Esophagus mucosa (tissue), 1 donor: ENCODE measurements at places on chromosomes 6 and 20. TPM values are rescaled to one million over a fixed set of nuclear protein-coding genes. Genes with fewer than 3 reads are reported as not detected.

HAO1 gene
- not detected for total RNA-seq

SASH1 gene
- total RNA-seq, result 65.2 TPM

FAM217A gene
- total RNA-seq, result not detected

ACTR5 gene
- 6.0 TPM for total RNA-seq

ZC2HC1B gene
- total RNA-seq, result not detected

GRCh38 chr6:12844284-12845223 lies 128.0 kb downstream of the PHACTR1 start:
- no peak for ATAC-seq

DNA sequence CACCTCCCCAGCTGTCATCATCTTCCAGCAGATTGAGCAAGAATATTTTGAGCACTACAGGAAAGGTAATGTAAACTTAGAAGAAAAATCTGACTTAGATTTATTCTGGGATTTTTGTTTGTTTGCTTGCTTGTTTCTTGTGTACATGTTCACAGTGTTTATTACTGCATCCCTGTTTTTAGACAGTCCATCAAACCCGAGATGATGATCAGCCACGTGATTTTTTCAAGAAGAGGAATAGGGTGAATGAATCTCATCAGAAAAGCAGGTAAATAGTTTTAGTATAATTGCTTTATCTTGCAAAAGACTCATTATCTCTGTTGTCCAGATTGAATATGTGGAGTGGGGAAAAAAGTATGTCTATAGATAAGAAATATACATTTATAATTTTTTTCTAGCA lies 2.1 kb downstream of the FAM217B start:
- ATAC-seq, result no peak

- no peak for ATAC-seq
Observed at GRCh38 chr20:53502820-53503219, 90.8 kb downstream of the ZNF217 start.

DNA sequence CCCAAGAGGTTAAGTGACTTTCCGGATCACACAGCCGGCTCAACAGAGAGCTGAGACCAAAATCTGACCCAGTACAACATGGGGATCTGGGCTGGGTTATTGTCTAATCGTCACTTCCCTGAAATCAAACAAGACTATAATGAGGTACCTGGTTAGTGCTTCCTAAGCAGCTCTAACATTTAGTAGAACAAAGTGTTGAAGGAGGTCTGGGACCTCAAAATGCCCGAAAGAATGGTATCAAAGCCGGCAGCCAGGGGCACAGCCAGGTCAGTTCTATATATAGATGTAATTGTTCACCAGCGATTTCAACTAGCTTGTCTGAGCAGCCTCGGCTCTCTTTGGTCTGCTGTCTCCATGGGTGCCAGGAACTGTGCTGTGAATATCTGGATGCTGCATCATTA lies 245.5 kb upstream of the ECI2 start:
- ATAC-seq, result no peak

GRCh38 chr6:161561908-161562307 lies 288.0 kb upstream of the AGPAT4 start:
- no peak for ATAC-seq

GRCh38 chr20:2124564-2125213 lies 23.1 kb downstream of the STK35 start:
- ATAC-seq, result no peak

GRCh38 chr6:168583821-168584220 lies 142.8 kb downstream of the SMOC2 start:
- no peak for ATAC-seq

GRCh38 chr6:13328076-13328874 lies at the start of gene TBC1D7:
TBC1D7 (minus strand) TSS chr6:13328537; CDS start chr6:13326898, 1,639 bp downstream.
- peak; percentile 97 for ATAC-seq

- no peak for ATAC-seq
Observed at GRCh38 chr6:111382476-111383294, 100.3 kb downstream of the REV3L start.

- no peak for ATAC-seq
Observed at GRCh38 chr6:133034509-133035206, 206.5 kb upstream of the EYA4 start.

DNA sequence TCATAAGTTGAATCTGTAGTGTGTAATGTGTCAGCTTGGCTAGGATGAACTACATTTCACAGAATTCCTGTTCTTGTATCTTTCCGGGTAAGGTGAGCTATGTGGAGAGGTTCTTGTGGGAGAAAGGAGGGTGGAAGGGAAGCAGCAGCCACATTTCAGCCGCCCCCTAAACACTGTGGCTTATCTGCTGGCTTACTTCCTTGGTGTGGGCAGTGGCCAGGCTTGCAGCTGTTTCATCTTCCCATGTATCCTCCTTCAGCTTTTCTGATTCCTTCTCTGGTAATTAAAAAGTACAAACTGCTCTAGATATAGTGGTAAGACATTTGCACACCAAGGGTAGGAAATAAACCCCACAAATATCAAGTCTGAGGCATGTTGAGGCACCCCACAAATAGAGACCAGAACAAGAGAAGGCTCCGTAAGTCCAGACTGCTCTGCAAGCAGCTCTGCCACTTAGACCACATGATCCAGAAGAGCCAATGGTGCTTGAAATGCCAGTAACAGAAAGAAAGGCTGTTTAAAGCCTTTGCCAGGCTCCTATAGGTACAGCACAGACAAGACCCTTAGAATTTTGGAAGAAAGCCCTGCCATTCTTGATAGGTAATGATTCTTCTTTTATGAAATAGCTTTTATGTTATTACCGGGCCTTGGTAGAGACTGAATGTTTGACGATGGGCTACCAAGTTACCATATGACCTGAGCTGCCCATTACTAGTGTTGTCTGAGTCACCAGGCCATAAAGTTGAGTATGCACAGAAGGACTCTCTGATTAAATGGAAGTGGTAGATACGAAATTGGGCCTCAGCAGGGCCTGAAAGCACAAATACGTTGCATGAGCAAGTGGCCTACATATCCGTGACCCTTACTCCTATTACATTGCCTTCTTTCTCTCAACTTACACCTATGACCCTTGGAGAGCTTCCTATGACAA lies 215.0 kb upstream of the SGK1 start:
- no peak for ATAC-seq

DNA sequence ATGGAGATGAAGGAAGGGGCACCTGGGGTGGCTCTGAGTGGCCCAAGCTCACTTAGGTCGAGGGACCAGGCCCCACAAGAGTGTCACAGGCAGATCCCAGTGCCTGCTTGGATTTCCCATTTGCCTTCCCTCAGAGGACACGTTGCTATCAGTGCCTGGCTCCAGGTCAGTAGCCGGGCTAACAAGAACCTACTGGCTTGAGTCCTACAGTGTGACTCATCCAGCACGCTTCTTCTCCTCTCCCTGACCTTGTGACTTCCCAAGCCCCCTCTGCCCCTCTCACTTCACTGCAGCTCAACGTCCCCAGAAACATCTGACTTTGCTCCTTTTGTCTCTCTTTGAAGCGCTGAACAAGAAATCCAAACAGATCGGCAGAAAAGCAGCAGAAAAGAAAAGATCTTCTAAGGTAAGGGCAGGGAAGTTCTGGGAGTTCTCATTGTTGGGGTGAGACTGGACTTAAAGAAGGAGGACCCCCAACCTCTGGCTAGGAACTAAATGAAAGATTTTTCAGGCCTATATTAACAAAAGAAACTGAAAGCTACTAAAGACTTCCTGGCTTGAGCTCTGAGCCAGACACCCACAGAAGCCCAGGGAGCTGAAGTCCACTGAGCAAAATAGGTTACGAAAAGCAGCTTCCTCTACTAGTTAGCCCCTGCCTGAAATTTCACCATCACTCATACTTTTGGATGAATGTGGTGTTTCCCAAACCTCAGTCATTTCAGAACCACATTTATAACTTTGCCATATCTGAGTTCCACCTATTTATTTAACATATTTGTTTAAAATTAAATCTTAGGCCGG lies 21.5 kb downstream of the ASIP start:
- peak; percentile 42 for ATAC-seq
